ENCODE measurements at places on chromosomes 5 and 9.

GRCh38 chr9:18235181-18235908, 238.6 kb upstream of the ADAMTSL1 start:
- DNase-seq = no peak

- DNase-seq = no peak
Observed at GRCh38 chr5:90803381-90803780, 244.8 kb downstream of the ADGRV1 start.

DNA sequence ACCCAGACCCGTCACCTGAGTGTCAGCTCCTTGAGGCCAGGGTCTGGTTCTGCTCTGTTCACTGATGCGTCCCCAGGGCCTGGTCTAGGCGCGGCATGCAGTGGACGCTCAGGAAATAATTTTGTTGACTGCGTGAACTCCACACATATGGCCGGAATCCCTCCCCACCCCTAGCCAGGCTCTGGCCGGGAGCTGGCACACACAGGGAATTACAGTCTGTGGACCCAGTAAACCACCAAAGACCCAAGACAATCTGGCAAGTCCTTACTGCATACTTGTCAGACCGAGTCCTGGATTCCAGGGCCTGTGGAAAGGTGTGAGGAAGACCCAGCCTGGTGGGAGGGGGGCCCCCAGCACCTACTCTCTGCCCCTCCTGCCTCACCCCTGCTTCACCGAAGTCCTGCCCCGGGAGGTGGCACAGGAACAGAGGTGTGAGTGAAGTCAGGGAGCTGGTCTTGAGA, 113.0 kb upstream of the IER5L start:
- DNase-seq = no peak

DNA sequence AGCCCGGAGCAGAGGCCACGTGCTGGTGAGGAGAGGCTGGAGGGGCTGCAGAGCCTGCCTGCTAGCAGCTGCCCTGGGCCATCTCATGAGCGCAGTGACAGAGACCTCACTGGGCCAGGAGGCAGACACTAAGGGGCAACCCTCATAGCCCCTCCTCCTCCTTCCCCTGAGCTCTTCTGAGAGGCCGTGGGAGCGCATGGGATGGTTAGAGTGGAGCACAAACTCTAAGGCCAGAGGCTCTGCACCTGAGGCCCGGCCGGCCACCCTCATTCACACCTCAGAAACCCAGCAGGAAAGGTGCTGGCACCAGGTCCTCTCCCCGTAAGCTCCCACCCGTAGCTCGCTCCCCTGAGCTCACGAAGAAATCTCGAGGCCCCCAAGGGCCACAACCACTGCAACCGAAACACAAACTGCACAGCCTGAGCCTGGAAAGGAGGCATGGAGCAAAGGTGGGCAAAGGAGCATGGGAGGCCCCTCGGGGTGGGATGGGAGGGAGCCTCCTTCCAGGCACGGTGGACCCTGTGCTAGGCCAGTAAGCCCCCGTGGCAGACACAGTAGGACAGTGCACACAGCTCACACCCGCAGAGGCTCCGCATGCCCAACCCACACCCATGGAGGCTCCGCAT, 17.7 kb downstream of the CAMSAP1 start:
- DNase-seq = no peak

DNA sequence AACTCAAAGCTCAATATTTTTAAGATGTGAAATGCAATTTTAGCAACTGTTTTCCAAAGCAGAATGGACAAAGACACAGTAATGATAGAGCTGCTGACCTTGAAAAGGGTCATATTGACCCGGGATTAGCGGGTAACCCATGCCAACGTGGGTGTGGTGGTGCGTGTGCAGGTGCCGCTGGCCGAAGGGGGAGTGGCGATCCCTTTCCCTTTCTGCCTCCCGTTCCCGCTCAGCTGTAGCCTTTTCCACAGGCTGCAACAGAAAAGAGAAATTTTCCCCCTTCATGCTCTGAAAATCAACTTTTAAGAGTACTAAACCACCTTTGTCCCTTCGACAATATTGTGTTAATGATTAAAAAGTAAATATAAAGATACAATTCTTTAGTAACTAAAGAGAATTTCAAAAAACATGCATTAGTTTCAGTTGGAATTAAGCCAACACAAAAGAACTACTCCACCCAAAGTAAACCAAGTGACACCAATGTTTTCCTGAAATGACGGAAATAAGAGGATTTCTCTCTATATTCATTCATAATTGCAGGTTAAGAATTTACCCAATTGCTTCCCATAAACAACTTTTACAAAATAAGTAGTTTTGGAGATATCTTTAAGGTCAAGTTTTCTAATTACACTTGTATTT, 105.2 kb downstream of the ZNF608 start:
- DNase-seq = no peak

DNA sequence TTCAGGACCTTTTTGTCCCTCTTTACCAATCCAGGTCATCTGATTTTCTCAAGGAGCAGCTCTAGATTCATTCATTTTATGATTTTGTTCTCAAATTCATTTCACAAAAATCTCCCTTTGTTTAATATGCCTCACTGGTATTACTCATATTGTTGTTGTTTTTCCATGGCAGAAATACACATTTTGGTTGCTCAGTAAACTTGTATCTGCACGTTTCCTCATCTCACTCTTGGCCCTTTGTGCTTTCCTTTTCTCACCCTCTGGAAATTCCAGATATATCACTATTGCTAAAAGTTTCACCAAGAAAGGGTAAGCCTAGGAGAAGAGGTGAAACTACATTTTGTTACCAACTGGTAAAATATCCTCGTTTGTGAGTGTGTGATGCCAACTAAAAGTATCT, 14.8 kb downstream of the ASPN start:
- DNase-seq = no peak
